Stimulated activated CD4-positive, alpha-beta T cell treated with anti-CD3 and anti-CD28 coated beads, TNF-alpha, amount 100 ng/mL, for 1 hour (primary cell): ENCODE measurements at places on chromosomes 1 and 21.

GRCh38 chr1:53073868-53074311 lies 11.9 kb downstream of the PODN start:
- no peak for DNase-seq

DNA sequence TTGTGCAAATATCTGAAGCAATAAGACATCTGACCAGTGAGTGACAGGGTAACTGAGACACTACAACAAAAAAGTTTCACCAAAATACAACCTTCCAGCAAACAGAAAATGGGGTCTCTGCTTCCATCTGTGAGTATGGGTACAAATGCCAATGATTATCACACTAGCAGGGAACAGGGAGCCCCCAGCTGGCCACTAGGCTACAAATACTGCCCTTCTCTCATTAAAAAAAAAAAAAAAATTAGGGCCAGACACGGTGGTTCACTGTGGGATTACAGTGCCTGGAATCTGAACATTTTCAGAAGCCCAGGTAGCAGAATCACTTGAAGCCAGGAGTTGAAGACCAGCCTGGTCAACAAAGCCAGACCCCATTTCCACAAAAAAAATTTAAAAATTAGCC lies 48.4 kb upstream of the EDARADD start:
- DNase-seq, result no peak

GRCh38 chr1:157004327-157004726 lies 41.2 kb downstream of the ARHGEF11 start:
- DNase-seq, result no peak

GRCh38 chr1:153670257-153670858 lies 435 bp downstream of the ILF2 start:
- no peak for DNase-seq

DNA sequence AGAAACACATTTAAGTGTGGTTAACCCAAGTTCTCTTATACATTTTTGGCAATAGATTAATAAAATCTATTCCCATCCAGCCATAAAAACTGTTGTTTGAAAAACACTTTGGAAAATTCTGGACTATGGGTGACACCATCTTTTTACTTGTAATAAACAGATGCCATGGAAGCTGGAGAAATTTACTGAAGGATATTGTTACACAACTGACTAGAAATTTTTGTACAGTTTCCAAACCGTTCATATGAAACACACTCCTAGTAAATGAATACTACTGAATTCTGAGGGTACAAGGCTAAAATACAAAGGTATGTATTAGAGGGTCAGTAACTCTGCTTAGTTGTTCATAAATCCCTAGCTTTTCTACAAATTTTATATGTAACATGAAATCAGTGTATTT lies 48.7 kb downstream of the TRIM33 start:
- DNase-seq, result no peak
